Cardiac fibroblast (primary cell): ENCODE measurements at places on chromosomes 6 and 20.

GRCh38 chr6:109342911-109343310 is 39.4 kb downstream of the CD164 start:
- no peak for DNase-seq

DNA sequence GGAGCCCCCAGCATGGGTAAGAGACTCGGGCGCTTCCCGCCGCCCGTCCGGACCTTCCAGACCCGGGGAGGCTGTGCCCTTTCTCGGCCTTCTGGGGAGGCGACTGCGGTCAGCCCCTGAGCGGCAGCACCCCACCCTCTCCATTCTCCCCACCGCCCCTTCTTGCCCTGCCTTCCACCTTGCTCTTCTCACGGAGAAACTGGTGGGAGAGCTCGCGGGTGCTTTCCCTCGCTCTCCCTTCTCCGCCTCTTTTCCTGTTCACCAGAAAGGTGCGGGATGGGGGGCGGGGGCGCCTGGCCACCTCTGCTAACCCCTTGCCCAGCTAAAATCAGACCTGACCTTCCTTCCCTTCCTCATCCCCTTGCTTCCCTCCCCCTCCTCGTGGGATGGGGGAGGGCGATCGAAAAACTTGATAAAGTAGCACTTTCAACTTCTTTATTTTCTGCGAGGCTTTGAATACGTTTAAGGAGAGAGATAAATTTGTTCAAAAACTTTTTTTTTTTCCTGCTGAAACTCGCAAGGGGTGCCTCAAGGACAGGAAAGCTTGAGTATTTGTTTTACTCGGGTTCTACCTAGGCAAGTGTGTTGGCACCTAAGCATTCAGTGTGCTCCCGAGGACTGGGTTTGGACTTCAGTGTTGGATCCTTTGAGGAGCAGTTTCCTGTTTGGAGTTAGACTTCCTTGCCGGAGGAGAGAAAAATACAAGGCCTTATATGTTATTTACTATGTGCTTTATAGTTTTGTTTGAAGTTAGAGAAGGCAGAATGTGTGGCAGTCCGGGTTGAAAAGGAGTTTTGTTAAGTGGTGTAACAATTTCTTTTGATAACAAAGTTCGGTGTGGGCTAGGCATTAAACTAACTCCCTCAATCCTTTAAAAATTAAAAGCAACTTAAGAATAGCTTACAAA is 897 bp downstream of the CD2AP start:
- DNase-seq, result peak; percentile 42

- no peak for DNase-seq
Measured at GRCh38 chr6:112764377-112764776, 417.2 kb downstream of the RFPL4B start.

- DNase-seq, result no peak
Measured at GRCh38 chr6:136706430-136706829, 85.8 kb downstream of the MAP3K5 start.

- DNase-seq, result peak; percentile 32
Measured at GRCh38 chr6:37372116-37372515, 18.3 kb downstream of the RNF8 start.
